Activated CD4-positive, alpha-beta T cell treated with anti-CD3 and anti-CD28 coated beads, Interleukin-2, Interleukin-6, amounts not matched to agents 100 ng/mL and 50 ng/mL, durations not matched to agents 16 hours and 8 hours (primary cell): ENCODE measurements at places on chromosomes 1 and 21.

DNA sequence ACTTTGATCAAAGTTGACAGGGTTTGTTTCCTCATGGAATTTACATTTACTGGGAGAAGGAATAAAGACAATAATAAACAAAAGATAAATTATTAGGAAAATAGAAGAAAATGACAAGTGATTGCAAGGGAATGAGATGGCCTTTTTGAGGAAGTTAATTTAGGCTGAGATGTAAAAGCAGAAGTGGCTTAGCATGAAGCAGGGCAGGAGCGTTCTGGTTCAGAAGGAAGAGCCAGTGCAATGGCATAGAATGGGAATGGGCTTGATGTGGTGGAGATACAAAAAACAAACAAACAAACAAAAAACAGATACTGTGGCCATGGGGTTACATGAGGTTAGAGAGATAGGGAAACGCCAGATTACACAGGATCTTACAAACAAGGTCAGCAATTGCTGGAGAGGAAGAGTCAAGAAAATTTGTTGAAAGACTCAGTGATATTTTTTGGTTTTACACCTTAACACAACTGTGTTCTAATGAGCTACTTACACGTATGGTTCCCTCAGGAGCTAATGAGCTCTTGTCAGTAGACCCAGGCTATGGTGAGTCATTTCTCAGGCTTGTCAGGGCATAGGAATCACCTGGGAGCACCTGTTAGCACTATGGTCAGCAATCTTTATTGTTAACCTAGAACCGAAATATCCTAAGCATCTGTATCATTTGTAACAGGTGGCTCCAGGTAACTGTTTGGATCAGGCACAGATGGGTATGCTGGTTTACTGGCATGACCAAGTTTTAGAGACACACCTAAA lies 8.7 kb upstream of the CADM3 start:
- no peak for DNase-seq

DNA sequence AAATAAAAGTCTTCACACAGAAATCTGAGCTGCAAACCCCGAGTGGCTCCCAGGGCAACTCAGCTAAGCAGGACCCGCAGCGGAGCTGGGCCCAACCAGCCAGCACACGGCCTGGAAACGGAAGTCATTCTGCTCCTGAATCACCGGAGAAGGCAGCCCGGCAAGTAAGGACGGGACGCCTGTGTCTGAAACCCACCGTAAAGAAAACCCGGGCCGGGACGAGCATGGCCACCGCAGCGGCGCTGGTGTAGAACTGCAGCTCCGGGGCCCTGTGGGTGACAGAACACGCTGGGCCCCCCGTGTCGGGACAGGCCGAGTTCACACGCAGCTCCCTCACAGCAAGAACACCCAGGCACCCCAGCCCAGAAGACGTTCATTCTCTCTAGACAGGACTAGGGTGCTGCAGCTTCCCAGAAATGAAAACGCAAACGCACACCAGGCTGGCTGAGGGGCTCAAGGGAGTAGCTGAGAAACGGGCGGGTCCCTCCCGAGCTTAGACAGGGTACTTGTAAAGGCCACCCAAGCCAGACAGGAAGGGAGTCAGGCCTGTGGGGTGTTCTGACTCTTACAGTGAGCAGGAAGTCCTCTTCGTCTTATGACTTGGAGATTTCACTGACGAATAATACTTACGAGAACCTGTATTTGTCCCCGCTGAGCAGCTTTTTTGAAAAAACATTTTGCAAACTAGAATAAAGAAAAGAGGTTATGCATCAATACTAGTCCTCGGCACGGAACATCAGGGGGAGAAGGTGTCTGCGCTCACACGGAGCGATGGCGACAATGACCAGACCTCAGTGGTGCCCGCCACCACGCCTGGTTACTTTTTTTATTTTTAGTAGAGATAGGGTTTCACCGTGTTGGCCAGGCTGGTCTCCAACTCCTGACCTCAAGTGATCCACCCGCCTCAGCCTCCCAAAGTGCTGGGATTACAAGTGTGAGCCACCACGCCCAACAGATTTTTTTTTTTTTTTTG lies 10.9 kb upstream of the CDK11B start:
- DNase-seq = no peak

DNA sequence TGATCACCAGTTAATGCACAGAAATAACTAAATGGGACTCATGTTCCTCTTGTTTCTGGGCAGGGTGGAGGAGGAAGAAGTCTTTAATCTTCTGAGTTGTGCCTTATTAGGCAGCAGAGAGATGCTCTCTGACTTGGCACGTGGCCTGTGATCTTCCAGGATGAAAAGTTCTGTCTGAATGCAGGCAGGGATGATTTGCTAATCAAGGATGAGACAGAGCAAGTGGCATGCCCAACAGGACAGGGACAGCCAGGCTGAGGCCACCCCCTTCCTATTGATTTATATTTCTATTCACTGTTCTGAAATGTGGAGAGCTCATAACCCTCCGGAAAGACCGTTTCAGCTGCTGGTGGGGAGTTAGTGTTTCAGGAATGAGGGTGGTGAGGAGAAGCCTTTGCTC lies 477.8 kb upstream of the CAMK1G start:
- no peak for DNase-seq

DNA sequence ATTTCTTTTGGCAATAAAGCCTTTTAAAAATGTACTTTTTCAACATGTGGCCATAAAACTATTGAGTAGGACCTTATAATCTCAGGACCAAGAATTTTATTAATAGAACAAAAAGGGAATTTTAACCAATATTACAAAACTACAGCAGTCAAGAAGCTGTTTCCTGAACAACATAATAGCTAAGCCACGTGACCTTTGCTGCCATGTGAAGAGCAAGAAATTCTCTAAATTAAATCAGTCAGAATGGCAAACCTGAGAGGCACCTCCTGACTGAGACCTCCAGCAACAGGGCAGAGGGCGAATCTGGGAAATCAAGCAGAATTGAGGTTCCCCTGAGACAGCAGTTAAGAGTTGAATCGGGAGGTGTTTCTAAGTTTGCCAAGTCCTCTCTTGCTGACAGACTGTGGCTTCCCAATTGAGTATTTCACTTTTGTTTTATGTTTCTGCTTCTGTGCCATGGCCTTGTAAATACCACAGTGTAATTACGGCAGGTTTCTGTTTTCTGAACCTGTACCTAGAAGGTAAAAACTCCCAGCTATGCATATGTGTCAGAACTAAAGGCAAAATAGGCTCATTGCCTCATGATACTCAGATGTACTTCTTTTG lies 358.4 kb downstream of the NTNG1 start:
- DNase-seq = peak; percentile 2

DNA sequence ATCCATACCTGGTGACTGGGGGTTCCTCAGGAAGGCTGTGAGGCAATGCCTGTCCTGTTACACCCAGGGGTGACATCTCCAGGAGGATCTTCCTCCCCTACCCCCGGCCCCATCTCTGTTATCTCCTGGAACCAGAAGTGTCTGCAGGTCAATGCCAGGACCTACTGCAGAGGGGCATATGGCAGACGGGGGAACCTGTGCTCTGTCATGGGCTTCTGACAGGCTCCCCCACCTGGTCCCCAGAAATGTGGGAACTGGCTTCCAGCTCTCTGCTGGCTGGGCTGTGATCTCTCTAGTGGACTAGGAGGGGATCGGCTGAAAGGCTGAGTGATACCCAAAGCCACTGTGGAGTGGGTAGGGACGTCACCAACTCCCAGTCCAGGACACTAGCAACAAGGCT lies 21.0 kb downstream of the KCND3 start:
- no peak for DNase-seq

DNA sequence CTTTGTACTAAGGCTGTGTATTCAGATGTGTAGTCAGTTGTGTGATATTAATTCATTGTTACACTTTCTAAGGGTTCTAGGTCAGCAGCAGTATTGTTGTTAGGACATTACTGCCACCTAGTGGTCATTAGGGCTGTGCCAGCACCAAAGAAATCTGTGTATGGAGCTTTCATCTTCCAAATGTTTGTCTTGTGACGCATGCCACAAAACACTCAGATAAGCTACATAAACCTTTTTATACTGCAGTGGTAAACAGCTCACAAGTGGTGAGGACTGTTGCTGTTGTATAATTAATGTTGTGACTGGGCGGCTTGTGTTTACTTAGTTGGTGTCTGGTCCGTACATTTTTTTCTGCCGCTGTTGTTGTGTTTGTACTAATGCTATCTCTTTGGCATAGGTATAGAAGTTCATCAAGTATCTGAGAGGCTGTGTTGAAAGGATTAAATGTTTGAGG lies 51.7 kb downstream of the S1PR1 start:
- DNase-seq = peak; percentile 85

- DNase-seq = no peak
Observed at GRCh38 chr21:42336054-42336453, 14.7 kb downstream of the TFF2 start.

- DNase-seq = no peak
Observed at GRCh38 chr1:9606458-9606857, 17.7 kb downstream of the TMEM201 start.

DNA sequence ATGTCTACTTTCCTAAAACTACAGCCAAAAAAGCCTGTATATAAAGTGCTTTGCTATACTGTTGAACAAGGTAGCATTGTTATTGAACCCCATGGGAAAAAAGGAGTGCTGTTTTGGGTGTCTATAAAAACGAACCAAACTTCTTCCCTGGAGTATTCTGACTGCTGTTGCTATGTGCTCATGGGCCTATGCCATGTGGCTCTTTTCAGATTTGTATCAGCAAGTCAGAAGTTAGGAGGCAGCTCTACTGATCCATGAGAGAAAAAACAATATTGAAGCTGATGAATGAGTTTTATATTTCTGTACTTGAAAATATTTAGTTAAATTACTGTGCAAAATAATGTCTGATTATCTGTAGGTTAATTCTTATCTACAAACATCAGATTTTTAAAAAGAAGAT lies 66.5 kb downstream of the ADGRL2 start:
- no peak for DNase-seq

DNA sequence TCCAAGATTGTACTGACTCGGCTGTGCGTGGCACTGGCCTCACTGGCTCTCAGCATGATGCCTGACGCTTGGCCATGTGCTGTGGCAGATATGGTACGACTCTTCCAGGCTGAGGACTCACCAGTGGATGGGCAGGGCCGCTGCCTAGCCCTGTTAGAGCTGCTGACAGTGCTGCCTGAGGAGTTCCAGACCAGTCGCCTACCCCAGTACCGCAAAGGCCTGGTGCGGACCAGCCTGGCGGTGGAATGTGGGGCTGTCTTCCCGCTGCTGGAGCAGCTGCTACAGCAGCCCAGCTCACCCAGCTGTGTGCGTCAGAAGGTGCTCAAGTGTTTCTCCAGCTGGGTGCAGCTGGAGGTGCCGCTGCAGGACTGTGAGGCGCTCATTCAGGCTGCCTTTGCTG lies 2.9 kb downstream of the IPO13 start:
- DNase-seq = no peak

GRCh38 chr1:199866210-199866617 lies 161.3 kb upstream of the NR5A2 start:
- no peak for DNase-seq

- DNase-seq = no peak
Observed at GRCh38 chr1:67784545-67785186, 48.6 kb downstream of the GNG12 start.

- no peak for DNase-seq
Observed at GRCh38 chr1:224541901-224542630, 74.1 kb upstream of the CNIH3 start.

DNA sequence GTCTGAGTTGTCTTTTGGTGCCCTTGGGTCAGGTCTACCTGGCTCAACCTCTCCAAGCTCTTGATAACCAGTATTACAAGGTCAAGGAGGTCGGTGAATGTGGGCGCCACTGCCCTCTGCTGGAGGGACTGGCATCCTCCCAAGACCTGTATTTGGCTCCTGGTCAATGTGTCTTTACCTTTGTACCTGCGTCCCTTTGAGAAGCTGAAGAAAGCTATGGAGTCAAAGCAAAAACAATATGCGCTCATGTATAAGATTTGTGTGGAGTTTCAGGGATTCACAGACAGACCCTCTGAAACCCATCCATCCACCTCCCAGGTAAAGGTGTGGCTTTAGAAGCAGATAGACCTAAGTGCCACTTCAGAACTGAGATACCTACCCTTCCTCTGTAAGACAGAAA lies 61.8 kb upstream of the NBL1 start:
- peak; percentile 79 for DNase-seq

GRCh38 chr1:66300972-66301451 lies 232.9 kb upstream of the SGIP1 start:
- DNase-seq = peak; percentile 70

- DNase-seq = no peak
Observed at GRCh38 chr1:21820597-21821232, 8.7 kb downstream of the LDLRAD2 start.

- no peak for DNase-seq
Observed at GRCh38 chr1:52502789-52503188, 50.1 kb downstream of the TUT4 start.

- no peak for DNase-seq
Observed at GRCh38 chr1:115289940-115290339, 48.1 kb downstream of the NGF start.

GRCh38 chr21:25005388-25005787 lies 601.9 kb downstream of the MRPL39 start:
- DNase-seq = no peak

- no peak for DNase-seq
Observed at GRCh38 chr1:237041461-237041794, 556 bp upstream of the RYR2 start.

DNA sequence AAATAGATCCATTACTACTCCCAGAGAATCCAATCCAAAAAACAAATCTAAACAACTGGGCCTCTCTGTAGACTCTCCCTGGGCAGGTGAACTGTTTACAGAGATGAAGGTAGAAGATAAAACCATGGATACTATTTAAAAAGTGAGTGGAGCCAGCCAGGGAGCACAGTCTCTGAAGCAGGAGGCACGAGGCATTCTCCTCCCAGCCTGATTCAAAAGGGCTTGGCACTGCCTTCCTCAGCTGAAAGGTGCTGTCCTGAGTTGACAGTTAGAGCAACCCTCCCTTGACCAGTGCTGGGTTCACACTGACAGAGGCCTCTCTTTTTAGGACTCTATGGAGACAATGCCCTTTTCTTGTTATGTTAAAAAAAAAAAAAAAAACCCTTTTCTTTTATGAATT lies 36.8 kb downstream of the HENMT1 start:
- no peak for DNase-seq

DNA sequence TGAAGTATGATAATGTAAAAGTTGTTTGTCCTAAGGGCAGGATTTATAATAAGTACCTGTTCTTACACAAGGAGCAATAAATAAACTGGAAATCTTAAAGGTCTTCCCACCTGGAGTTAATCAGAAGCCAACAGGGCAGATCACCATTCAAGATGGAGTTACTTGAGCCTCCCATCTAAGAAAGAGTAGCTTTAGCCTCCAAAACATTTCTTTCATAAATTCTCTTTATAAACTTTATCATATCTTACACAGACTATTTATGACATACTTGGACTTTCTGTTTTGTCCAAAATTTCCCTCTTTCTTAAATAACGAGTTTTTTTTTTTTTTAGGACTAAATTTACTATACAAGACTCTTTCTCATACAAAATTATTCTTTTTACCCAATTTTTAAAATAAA lies 18.5 kb downstream of the OR2T1 start:
- no peak for DNase-seq
